Fibroblast of the aortic adventitia (primary cell): ENCODE measurements at places on chromosomes 6 and 20. TPM values are rescaled to one million over a fixed set of nuclear protein-coding genes. Genes with fewer than 3 reads are reported as not detected.

The TP53TG5 gene
- total RNA-seq = 0.09 TPM in 1 of 2 replicates, not detected in the other

The HLA-DMB gene
- 0.09 TPM in 1 of 2 replicates, not detected in the other for total RNA-seq

The SLC35D3 gene
- not detected in 2 replicates for total RNA-seq

The BMP5 gene
- not detected in 2 replicates for total RNA-seq

The TLDC2 gene
- 0.18 TPM in 1 of 2 replicates, not detected in the other for total RNA-seq

The BPIFB4 gene
- total RNA-seq = not detected in 2 replicates
